ENCODE measurements at places on chromosomes 5 and 9. TPM values are rescaled to one million over a fixed set of nuclear protein-coding genes. Genes with fewer than 3 reads are reported as not detected.

The PCDHB13 gene
- total RNA-seq = 0.93 TPM

The STK32A gene
- not detected for total RNA-seq

The IZUMO3 gene
- total RNA-seq = not detected

GRCh38 chr9:19464061-19464763 lies 55.4 kb downstream of the ACER2 start:
- DNase-seq = no peak

DNA sequence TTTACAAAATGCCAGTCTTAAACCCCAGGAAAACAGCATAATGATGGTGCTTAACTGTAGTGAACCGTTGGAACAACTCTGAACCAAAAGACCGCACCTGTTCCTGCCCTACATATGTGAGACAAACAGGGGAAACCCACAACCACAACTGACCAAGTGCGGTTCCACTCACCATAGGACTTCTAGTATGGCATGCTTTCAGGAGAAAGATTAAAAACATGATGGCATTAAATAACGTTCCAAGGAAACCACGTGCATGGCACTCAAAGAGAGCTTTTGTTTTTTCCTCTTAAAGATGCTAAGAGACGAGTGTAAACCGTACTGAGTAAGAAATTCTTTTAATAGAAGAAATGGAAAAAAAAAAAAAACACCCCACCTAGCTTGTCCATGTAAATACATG lies 119.8 kb downstream of the SSBP2 start:
- DNase-seq = no peak

- no peak for DNase-seq
Observed at GRCh38 chr5:172336264-172336663, 52.7 kb upstream of the UBTD2 start.
